ENCODE measurements at places on chromosomes 11 and 22. TPM values are rescaled to one million over a fixed set of nuclear protein-coding genes. Genes with fewer than 3 reads are reported as not detected.

OR6A2 gene
- total RNA-seq, result 0.26 TPM

ETS1 gene
- 56.3 TPM for total RNA-seq

BBS1 gene
- 45.2 TPM for total RNA-seq

MS4A4E gene
- total RNA-seq, result not detected

EPS8L2 gene
- 44.8 TPM for total RNA-seq

MS4A12 gene
- not detected for total RNA-seq

TREH gene
- not detected for total RNA-seq

DGCR6L gene
- total RNA-seq, result 29.6 TPM

LRRC32 gene
- total RNA-seq, result 45.1 TPM

GAB4 gene
- not detected for total RNA-seq

OR4A16 gene
- total RNA-seq, result not detected

ACR gene
- total RNA-seq, result not detected

DEPDC7 gene
- 4.6 TPM for total RNA-seq

PIWIL4 gene
- total RNA-seq, result 4.6 TPM

PANX2 gene
- 2.1 TPM for total RNA-seq

CTSC gene
- 38.1 TPM for total RNA-seq

PARVG gene
- 0.13 TPM for total RNA-seq

MIF gene
- total RNA-seq, result 361 TPM

ROBO4 gene
- total RNA-seq, result 1.2 TPM

FGF19 gene
- total RNA-seq, result not detected

KRTAP5-9 gene
- not detected for total RNA-seq

KCTD14 gene
- 0.72 TPM for total RNA-seq

SORL1 gene
- 11.8 TPM for total RNA-seq

TBX10 gene
- not detected for total RNA-seq

MUC6 gene
- not detected for total RNA-seq

C11orf97 gene
- not detected for total RNA-seq

LINC01488 gene
- total RNA-seq, result not detected

SLC25A45 gene
- 2.8 TPM for total RNA-seq

DENND6B gene
- total RNA-seq, result 3.3 TPM

MFRP gene
- not detected for total RNA-seq

MN1 gene
- total RNA-seq, result 12.8 TPM

MS4A15 gene
- total RNA-seq, result not detected

SLC29A2 gene
- total RNA-seq, result 0.78 TPM

RAB3IL1 gene
- total RNA-seq, result 11.8 TPM

C11orf87 gene
- 1.9 TPM for total RNA-seq

FAM111B gene
- total RNA-seq, result 4.2 TPM

OR8D1 gene
- total RNA-seq, result not detected

APOA5 gene
- total RNA-seq, result not detected

CARNS1 gene
- 0.59 TPM for total RNA-seq

BLID gene
- total RNA-seq, result 40.5 TPM

SLC6A5 gene
- total RNA-seq, result not detected

RAG1 gene
- 0.65 TPM for total RNA-seq

ZC3H12C gene
- total RNA-seq, result 9.6 TPM

MRGPRF gene
- 65.7 TPM for total RNA-seq

FOSL1 gene
- total RNA-seq, result 9.8 TPM

SCARF2 gene
- total RNA-seq, result 64.6 TPM

TSSK2 gene
- not detected for total RNA-seq

OR56A4 gene
- total RNA-seq, result not detected

LRRC74B gene
- total RNA-seq, result not detected

OR8H1 gene
- not detected for total RNA-seq

RBM14 gene
- total RNA-seq, result 30.6 TPM

TYR gene
- total RNA-seq, result not detected
